ENCODE measurements at places on chromosomes 12 and 14.

DNA sequence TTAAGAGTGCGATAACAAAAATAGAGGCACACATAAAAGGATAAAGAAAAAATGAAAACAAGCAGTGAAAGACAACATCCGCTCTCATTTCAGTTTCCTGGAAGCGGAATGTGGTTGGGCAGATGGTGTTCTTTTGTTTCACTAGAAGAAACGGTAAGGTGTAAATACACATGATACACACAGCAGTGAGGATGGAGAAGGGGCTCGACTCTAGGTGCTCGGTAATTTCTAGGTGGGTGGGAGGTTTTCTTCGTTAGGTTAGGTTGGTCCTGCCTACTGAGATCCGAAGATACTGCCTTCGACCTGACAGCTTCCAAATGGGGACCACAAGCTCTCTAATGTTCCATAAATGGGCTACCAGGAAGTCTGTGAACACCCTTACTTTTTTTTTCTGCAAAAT is 1082.5 kb downstream of the BCL11B start:
- peak; percentile 81 for DNase-seq

- no peak for DNase-seq
These were observed 87.6 kb upstream of the EGLN3 start for GRCh38 chr14:34038358-34039057.

- DNase-seq, result no peak
These were observed 30.4 kb upstream of the PCNX4 start for GRCh38 chr14:60061371-60061770.

- peak; percentile 49 for DNase-seq
These were observed 11.9 kb downstream of the BCL11B start for GRCh38 chr14:99260116-99260515.

DNA sequence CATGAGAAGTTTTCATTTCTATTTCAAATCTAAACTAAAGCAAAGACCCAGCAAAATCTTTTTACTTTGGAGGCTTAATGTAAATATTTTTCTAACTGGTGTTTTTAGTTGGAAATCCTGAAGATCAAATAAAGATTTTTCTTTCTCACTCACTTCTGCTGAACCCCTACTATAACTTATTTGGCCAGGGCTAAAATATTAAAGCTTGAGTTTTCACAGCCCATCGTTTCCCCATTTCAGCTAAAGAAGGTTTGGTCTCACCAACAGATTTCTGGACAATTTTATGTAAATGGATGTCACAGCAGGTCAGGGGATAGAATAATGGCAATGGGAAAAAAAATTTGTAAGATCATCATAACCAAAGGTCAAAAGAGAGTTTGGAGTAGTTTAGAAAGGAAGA is 92.7 kb upstream of the DCN start:
- DNase-seq, result no peak

DNA sequence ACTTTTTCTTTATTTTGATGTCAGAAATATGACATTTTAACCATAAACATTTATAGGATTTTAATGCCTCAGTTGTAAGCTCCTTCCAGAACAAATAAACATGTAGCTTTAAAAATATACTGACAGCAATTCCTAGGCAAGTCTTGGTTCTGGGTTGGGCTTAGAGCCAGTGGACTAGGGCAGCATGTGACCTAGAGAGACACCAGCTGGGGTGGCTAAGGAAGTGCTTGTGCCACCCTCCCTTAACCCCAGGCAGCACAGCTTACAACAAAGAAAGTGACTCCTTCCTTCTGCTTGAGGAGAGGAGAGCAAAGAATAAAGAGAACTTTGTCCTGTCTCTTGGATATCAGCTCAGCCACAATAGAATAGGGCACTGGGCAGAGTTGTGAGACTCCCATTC is 61.6 kb upstream of the KTN1 start:
- DNase-seq, result no peak

DNA sequence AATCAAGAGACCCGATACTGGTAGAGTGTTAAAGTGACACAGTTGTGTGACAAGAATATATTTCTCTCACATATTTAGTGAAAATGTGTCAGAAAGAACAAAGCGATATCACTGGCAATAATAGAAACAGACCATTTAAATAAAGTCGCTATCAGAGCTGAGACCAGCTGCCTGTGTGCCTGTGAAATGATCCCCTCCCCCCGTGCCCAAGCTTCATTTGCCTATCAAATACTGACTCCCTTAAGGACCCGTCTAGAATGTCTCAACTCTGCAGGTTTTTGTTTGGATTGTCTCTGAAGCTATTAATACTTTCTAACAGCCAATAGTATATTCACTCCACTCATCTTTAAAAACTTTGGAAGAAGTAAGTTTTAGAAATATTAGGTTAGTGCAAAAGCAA is 98.9 kb downstream of the EGLN3 start:
- DNase-seq, result no peak

DNA sequence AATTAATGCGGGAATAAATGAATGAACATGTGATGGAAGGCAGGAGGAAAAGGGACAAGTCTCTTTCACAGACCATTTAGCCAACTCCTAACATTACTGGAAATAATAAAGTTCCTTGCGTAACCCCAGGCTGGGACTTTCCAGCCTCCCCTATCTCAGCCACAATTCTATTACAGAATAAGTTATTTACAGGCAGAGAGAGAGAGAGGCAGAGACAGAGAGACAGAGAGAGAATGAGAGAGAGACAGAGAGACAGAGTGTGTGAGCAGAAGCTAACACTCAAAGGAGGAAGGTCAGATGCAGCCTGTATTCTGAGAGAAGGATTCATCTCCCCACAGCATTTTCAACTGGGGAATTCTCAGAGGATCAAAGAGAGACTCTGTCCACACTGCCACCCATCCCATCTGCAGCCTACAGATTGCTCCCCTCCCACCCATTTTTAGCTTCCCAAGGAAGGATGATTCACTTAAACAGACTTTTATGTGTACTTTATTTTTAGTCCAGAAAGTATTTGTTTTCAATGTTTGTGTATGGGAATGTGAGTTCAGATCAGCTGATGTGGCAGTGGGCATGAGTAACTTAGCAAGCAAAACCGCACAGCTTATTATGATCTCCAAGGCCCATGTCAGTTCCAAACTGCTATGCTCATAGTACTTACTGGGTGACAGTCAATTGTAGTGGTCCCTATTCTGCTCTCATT is 165.7 kb downstream of the CAND1 start:
- DNase-seq, result no peak

DNA sequence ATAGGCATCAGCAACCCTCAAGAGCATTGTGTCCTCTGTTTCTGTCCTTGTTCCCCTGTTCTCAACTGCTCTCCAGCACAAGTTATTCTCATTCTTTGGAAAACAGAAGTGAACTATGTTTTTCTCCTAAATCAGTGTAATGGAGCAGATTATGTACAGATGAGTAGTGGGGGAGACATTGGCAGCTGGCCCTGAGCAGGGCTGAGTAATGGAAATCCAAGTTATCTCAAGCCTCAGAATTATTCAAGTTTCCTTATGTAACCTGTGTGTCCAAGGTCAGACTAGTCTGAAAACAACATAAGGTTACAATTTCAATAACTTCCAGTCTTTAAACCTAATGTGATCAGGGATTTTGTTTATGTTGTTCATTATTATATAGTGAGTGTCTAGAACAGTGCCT is 116.1 kb upstream of the FUT8 start:
- no peak for DNase-seq

GRCh38 chr12:47804171-47804570 is 15.5 kb downstream of the HDAC7 start:
- DNase-seq, result no peak

- no peak for DNase-seq
These were observed 44.6 kb downstream of the SRGAP1 start for GRCh38 chr12:63888908-63889635.

- no peak for DNase-seq
These were observed 60.0 kb downstream of the DCAF5 start for GRCh38 chr14:69092840-69093422.

DNA sequence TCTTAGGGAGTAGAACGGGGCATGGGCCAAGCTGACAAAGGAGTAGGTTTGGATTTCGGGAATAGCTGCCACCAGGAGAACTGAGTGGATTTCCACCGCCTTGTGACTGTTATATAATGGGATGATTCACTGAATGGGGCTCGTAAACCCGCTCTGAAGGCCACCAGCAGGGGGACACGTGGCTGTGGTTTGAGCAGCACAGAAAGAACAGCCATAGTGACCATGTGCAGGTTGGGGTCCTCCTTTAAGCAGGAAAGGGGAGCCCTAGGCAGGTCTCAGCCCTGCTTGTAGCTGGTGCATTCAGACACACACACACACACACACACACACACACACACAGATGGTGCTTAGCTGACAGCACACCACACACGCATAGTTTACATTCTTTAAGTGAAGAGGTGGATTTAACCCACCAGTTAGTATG is 8.6 kb upstream of the ASB2 start:
- no peak for DNase-seq

All from natural killer cell (primary cell).